ENCODE measurements at places on chromosomes 6 and 20.

DNA sequence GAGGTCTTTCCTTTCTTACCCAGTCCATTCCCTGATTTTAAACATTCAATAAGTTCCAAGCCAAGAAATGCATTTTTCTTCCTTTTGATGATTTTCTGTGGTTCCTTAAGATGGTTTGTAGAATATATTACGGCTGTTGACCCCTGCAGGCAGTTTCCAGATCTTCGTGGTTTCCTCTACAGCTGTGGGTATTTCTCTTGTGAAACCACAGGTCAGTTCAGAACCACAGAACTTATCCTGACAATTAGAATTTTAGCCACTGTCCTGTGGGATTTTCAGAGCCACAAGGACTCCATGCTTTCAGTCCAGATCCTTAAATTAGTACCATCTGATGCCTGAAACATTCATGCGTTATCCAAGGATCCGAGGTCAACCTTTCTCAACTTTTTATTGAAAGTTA, 29.7 kb upstream of the EXOC2 start:
- no peak for DNase-seq

- DNase-seq: no peak
Measured at GRCh38 chr20:44054118-44054517, 132.9 kb downstream of the JPH2 start.

GRCh38 chr20:42461965-42462593, 727.6 kb downstream of the PTPRT start:
- DNase-seq: no peak

DNA sequence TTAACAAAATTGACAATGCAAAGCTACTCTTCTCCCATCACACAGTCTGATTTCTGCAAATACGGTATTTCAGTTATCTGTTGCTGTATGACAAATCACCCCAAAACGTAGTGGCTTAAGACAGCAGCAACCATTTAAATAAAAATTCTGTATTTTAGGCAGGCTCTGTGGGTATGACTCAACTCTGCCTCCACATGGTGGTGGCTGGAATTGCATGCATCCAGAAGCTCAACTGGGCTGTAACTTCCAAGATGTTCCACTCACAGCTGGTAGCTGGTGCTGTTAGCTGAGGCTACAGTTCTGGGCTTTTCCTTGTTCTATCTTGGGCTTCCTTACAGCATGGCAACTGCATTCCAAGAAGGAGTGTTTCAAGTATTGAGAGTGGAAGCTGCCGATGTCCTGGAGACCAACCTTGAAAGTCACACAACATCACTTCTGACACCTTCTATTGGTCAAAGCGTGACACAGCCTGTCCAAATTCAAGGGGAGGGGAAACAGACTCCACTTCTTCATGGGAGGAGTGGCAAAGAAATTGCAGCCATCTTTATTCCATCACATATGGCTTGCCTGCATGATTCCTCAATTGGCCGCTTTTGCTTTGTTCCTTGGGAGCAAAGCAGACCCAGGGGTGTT, 39.7 kb upstream of the TULP1 start:
- DNase-seq: no peak

DNA sequence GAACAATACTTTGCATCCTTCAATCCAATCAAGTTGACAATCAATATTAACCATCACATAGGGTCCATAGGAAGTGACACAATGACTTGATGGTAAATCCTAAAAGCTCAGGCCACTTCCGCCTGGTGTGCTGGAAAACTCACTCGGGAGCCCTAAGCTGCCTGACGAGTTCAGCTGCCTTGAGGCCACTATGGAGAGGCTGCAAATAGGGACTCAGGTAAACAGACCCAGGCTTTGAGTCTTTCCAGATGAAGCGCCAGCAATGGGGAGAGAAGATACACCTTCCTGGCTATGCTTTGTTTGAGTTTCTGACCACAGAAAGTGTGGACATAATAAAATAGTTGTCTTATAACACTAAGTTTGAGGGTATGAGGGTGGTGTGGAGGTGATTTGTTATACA, 112.6 kb downstream of the GPR63 start:
- no peak for DNase-seq

DNA sequence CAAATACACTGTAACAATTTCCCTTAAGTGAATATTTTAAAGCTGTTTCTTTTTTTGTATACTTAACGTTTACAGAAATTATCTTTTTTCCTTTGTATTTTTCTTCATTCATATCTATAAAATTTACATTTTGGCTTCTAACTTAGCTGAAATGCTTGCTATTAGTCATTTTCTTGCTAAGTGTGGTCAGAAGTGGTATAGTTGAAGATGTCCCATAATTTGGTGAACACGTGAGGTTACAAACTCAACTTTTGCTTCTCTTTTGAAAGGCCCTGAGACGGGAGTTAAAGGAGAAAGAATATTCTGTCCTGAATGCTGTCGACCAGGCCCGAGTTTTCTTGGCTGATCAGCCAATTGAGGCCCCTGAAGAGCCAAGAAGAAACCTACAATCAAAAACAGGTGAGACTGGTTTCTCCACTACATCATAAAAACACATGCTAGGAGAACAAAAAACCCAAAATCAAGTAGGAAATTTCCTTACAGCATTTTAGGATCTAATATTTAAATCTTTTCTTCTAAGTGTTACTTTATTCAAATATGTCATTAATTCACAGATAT, 445.0 kb downstream of the UTRN start:
- no peak for DNase-seq

GRCh38 chr6:15823838-15824414, 161.1 kb upstream of the DTNBP1 start:
- DNase-seq: no peak

GRCh38 chr6:28651161-28651560, 125.5 kb downstream of the GPX5 start:
- DNase-seq: no peak

DNA sequence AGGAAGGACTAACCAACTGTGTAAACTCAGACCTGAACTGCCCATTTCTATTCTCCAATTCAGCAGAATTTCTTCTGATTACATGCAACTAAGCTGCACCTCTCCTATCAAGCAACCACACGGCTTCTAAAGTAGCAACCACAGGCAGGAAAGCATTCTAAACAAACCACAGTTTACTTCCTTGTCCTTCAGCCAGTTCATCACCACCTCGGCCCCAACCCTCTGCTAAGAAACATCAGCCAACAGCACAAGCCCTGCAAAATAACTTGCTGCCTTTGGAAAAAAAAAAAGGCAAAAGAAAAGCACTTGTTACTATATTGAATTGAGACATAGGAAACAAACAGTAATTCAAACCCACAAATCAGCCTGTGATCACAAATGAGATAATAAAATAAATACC, 140.3 kb downstream of the NFATC2 start:
- DNase-seq: no peak

DNA sequence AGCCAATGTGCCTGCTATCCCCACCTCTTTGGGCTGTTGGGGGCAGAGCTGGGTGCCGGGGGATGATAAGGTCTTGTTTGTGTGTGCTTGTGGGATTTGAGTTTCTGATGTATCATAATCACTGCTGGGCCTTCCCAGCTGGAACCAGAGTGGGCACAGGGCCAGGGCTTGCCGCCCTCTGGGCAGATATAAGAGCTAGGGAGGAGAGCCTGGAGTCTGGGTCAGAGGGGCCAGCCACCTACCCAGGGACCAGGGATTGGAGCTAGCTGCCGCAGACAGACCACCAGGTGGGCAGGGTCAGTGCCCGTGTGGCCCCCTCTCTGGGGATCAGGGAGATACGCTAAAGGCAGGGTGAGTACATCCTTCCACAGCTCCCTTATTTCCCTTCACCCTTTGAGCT, 3.1 kb upstream of the TLDC2 start:
- no peak for DNase-seq

- no peak for DNase-seq
Measured at GRCh38 chr20:50462093-50462690, 48.0 kb upstream of the PTPN1 start.
